ENCODE measurements at places on chromosomes 2 and 18. TPM values are rescaled to one million over a fixed set of nuclear protein-coding genes. Genes with fewer than 3 reads are reported as not detected.

DNA sequence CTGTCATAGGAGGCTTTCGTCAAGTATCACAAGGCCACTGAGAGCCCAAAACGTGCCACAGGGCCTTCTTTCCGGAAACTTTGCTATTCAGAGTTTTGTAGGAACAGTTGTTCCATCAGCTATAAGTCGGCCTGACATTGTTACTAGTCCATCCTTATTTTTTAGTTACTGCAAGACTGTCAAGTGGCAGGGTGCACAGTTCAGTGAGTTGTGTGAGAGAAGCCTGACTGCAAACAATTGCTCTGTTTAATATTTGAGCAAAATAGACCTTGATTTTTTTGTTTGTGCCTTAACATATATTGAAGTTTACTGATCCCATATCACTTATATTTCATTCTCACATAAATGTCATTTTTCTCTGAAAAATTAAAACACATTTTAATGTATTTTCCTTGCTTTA lies 110.1 kb downstream of the GALNT1 start:
- no peak for DNase-seq

GRCh38 chr18:44630118-44630517 lies 50.6 kb upstream of the SETBP1 start:
- DNase-seq = no peak

- no peak for DNase-seq
Measured at GRCh38 chr2:49240608-49241007, 86.3 kb upstream of the FSHR start.

FAM110C gene
- 6.7 TPM for total RNA-seq

MLPH gene
- total RNA-seq = 55.0 TPM

MEP1B gene
- 1.3 TPM for total RNA-seq

ZNF521 gene
- 1.6 TPM for total RNA-seq

All from left lobe of liver (tissue), 2 donors.